ENCODE measurements at places on chromosomes 6 and 20.

DNA sequence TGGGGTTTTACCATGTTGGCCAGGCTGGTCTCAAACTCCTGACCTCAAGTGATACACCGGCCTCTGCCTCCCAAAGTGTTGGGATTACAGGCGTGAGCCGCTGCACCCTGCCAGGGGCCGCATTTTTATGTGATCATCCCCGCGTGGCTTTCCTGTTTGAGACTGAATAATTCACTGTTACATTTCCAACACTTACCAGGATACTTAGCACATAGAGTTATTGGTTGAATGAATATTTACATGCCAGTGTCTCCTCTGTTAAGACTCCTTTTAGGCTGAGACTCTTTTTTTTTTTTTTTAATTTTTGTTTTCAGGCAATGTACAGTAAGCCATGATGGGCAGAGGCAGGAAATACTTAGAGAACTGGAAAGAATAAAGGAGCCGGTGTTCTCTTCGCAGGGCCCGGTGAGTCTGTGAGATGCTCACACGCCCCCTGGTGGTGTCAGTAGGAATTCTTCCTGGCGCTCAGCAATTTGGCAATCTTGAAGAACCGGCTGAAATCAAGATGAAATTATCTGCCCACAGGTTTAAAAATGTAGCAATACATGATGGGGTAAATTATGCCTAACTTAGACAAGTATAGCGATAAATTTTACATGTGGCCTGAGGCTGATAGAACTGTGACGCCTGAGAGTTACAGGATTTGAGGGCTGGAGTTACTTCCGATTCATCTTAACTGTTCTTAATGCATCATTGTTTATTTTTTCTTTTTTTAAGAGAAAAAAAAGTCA, 7.6 kb upstream of the RNF114 start:
- peak; percentile 72 for DNase-seq

DNA sequence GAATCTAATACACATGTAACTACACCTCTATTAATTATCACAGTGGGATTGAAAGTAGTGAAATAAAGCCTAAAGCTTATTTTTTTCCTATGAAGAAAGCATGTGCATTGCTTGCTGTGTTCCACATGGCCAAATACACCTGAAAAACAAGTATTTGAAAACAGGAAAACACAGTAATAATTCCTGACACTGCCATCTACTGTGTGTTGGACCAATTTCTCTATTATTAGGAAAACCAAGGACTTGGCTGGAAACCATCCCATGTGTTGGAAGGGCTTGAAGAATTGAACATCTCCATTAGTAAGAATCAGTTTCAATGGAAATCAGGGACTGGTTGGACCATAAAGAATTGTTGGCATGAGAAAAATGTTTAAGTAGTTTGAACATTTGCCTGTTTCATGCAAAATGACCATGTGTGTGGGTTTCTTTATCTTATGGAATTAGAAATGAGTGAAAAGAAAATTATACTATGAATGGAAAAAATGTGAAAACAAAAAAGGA, 124.1 kb downstream of the PHF3 start:
- no peak for DNase-seq

DNA sequence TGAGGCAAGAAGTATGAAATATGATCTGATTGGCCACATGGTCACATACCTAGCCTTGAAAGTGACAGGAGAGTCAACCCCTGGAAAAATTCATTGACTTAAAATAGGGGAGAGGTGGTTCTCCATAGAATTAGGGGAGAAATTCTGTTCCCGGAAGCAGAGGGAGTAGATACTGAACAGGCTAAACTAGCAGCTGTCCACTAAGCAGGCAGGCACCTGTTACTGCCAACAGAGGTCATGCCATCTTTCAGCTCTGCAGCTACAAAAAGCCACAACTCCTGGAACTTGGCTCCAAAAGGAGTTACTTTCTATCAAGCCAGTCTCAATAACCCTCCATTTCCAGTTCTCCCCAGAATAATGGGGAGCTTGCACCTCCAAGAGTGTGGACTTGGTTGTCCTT, 352.5 kb downstream of the MAFB start:
- no peak for DNase-seq

GRCh38 chr6:48567016-48567415, 456.0 kb upstream of the PTCHD4 start:
- DNase-seq, result no peak

DNA sequence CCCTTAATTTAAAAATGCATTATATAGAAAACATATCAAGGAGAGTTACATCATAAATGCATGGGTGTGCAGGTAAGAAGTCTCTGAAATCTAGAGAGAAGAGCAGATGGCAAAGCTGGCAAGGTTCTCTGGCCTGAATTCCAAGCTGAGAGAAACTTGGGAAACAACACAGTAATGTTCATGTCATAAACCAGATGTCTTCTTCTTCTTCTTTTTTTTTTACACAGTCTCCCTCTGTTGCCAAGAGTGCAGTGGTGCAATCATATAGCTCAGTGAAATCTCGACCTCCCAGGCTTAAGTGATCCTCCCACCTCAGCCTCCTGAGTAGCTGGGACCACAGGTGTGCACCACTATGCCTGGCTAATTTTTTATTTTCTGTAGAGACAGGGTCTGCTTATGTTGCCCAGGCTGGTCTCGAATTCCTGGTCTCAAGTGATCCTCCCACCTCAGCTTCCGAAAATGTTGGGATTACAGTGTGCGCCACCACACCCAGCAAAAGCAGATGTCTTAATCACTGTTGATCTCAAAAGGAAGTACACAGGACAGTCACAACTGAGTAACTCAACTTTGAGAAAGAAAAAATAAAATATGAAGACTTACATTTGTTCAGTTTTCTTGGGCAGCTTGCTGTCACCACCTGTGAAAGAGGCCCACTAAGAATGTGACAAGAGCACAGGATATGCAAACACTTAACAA, 77.3 kb downstream of the DNAAF9 start:
- DNase-seq, result no peak

DNA sequence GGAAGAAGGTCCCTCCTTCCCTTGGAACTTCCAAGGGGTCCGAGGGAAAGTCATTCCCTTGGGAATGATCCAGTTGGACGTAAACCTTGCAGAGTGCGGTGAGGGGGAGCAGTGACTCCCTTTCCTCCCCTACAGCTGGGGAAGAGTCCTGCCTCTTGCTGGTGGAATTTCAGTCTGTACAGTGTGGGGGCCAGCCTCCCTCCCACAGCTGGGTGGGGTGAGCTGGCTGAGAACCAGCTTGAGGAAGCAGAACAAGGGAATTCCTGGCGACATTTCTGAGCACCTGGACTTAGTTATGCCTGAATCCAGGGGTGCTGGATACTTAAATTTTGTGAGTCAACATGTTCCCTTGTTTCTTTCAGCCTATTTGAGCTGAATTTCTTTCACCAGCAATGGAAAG, 152.0 kb downstream of the ANKRD60 start:
- DNase-seq, result no peak

DNA sequence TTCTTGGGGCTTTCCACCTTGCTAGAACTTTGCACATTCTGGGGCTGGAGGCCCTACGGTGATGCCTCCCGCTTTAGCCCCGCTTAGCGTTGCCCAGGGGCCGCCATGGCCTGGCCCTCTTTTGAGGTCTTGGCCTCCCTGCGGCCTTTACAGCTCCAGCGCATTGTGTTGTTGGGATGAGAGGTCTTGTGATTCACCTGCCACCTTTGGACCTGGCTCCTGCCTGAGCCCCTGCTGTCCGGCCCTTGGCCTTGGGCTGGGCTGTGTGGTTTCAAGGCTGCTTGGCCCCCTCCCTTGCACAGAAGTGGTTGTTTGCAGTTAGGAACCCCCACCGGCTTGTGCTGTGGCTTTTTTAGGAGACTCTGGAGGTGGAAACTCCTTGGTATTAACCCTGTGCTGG, 61.0 kb upstream of the CDH4 start:
- DNase-seq, result no peak

DNA sequence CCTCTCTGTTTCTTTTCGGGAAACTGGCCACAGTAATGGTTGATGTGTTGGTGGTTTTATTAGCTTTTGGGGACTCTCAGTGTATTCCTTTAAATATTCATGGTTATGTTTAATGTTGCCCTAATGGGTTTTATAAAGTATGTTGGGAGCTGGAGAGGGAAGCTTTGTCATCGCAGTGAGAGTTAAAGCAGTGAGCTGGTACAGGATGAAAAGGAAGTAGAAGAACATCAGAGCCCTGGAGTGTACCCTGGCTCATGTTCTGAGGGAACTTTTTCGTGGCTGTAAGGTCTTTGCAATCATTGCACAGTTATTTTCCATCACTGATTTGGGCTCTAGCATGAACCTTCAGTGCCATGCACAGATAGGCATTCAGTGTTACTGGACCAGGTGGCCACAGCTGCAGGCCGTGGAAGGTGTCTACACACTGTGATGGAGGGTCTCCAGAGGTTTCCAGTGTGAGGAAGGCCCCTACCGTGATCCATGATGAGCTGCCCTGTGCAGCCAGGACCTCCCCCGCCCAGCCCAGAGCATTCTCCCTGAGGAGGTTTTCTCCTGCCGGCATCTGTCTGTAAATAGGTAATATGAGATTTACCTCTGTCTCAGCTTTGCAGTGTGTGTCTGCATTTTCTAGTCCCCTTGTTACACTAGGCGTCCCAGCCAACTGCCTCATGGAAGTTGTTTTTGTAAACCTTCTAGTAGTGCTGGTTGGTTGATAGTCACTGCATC, 22.4 kb upstream of the TMEM217 start:
- no peak for DNase-seq

DNA sequence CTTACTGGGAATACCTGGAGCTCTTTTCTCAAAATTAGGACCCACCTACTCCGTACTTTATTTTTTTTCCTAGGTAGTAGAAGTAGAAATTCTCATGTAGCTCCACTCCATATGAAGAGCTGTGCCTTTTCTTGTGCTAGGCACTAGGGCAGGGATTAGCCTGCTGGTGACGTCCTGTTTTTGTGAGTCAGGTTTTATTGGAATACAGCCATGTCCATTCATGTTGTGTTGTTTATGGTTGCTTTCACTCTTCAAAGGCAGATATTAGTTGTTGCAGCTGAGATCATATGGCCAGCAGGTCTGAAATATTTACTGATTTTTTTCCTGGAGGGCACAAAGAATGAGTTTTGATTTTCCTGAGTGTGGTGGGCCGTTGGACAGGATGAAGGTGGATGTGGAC, 20.5 kb downstream of the XRN2 start:
- no peak for DNase-seq

GRCh38 chr20:22597303-22597702, 12.9 kb upstream of the FOXA2 start:
- no peak for DNase-seq

DNA sequence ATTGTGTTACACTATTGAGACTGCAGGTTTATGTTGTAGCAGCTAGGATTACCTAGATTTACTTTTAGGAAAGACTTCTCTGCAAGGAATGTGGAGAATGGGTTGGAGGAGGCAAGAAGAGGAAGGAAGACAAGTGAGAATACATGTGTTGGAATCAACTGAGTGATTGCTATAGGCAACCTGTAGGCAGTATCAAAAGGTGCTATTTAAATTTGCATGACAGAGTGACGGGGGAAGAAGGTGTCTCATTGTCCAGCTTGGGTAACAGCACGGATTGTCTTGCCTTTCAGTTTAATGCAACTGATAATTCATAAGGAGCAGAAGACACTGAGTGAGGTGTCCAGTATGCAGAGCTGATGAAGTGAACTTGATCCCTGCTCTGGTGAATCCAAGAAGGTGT, 19.4 kb downstream of the SERPINB9 start:
- DNase-seq, result no peak

DNA sequence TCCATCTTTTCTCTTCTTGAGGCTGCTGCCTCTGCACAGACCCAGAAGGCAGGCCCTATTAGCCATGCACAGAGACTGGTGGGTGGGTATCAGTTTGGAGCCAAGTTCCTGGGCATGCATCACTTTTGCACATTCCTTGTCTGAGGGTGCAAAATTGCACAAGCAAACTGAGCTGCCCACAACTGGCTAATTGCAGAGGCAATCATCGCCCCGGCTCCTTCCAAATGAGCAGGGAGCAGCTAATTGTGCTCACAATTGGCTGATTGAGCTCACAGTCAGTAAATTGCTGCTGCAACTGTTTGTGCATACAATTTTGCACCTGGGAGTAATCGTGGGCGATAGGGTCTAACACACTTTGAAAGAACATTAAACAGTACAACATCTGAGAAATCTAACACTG, 511.4 kb downstream of the DHX35 start:
- no peak for DNase-seq

- DNase-seq, result no peak
Observed at GRCh38 chr6:108120311-108120710, 45.5 kb upstream of the NR2E1 start.

- DNase-seq, result no peak
Observed at GRCh38 chr6:63537959-63538300, 34.4 kb upstream of the LOC128125822 start.

DNA sequence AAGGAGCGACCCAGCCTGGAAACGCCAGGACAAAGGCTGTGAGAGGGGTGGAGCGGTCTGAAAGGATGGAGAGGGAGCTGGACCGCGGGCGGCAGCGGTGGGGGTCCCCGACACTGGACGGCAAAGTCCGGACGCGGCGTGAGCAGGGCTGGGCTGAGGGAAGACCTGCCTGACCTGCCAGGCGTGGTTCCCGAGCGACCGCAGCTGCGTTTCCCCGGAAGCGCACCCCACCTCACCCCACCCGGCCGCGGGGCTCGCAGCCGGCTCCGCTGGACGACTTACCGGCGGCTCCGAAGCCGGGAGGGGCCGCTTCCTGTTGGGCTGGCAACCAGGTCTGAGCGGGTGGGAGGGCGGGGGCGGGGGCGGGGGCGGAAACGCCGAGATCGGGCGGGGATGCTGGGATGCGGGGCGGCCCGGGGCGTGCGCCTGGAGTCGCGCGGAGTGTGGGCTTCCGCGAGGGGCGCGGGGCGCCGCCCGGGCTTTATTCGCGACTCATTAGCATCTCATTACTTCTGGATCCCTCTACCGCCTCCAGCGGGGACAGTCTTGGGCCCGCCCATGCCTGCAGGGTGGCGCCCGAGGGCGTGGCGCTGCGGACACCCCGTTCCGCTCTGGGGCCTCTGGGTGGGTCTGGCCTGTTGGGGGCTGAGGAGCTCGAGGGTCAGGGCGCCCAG, at the start of gene MICAL1:
MICAL1 (minus strand) TSS at position 336 of the 674 bp plus-strand sequence. CDS start 1,576 bp downstream, outside the sequence.
- DNase-seq, result peak; percentile 57

DNA sequence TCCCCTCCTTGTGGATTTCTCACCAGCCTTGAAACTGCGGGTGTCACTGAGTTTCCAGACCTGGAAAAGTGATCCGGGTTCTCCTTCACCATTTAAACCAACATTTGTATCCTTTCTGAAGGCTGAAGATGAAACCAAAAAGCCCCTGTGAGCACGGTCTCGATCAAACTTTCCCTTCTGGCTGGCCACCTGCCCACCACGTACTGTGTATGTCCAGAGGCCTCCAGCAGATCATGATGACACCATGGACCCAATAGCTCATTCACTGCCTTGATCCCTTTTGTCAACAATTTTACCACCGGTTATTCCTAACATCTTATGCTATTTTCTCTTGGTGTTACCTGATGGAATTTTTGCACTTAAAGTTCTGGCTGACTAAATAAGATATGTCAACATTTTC, 15.6 kb downstream of the ULBP1 start:
- no peak for DNase-seq

- DNase-seq, result no peak
Observed at GRCh38 chr20:43006651-43007375, 182.9 kb downstream of the PTPRT start.

GRCh38 chr20:35511814-35512420, 17.5 kb downstream of the C20orf173 start:
- no peak for DNase-seq

DNA sequence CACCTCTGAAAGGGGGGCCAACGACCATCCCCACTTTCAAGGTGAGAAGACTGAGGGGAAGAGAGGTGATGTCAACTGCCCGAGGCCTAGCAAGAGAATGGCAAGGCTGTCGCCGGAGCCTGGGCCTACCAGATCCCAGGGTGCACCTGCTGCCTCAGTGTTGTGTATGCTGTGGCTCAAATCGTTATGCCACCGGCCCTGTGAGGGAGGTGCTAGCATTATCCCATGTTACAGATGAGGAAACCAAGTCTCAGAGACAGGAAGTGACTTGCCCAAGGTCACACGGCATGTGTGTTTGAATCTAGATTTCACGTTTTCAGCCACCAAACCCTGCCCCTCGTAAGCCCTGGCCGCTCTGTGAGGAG, 152.5 kb downstream of the CEBPB start:
- DNase-seq, result no peak
